Glutamatergic neuron (in vitro differentiated cells): ENCODE measurements at places on chromosomes 6 and 20. TPM values are rescaled to one million over a fixed set of nuclear protein-coding genes. Genes with fewer than 3 reads are reported as not detected.

DNA sequence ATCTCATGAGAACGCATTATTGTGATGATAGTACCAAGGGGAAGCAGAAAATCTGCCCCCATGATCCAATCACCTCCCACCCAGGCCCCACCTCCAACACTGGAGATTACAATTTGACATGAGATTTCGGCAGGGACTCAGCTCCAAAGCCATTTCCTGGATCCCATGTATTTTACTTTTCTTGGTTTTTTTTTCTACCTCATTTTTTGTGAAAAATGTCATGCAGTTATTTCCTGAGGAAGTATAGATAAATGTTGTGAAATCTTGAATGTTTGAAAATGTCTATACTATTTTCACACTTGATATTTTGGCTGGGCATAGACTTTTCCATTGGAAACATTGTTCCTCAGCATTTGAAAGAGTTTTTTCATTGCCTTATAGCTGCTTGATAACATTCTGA lies 9.1 kb upstream of the BRPF3 start:
- no peak for DNase-seq

GRCh38 chr6:69933239-69933638 lies 66.9 kb downstream of the COL19A1 start:
- no peak for DNase-seq

- DNase-seq: no peak
Measured at GRCh38 chr6:112153926-112154607, 66.7 kb downstream of the FAM229B start.

DNA sequence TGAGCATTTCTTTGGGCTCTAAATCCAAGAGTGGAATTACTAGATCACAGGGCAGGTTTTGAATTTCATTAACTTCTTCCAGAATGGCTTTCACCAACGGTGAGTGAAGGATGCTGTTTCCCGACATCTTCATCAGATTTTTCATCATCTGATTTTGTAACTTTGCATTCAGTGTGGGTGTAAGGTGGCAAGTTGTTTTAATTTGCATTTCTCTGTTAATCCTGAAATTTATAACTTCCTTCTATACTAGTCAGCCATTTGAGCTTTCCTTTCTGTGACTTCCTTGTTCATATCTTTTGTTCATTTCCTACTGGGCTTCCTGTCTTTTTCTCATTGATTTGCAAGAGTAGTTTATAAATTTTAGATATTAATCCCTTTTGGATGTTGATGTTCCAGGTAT lies 18.7 kb upstream of the HCK start:
- no peak for DNase-seq

- DNase-seq: no peak
Measured at GRCh38 chr6:167441715-167442206, 116.9 kb downstream of the TTLL2 start.

DNA sequence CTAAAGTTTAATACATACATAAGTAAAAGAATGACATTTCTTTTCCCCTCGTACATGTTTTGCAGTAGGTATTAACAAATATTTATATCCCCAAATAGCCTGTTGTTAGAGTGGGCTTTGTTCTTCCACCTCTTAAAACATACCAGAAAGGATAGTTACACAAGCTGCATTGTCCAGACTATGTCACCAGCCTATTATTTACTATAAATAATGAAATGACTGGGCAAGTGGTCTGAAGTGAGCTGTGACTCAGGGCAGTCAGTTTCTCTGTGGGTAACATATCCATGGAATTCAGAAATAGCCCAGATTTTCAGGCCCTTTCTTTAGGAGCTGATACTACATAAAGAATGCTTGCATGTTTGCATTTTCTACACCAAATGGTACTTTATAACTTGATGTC lies 60.1 kb downstream of the FUT9 start:
- DNase-seq: no peak

- no peak for DNase-seq
Measured at GRCh38 chr6:135145063-135145800, 35.9 kb upstream of the MYB start.

DNA sequence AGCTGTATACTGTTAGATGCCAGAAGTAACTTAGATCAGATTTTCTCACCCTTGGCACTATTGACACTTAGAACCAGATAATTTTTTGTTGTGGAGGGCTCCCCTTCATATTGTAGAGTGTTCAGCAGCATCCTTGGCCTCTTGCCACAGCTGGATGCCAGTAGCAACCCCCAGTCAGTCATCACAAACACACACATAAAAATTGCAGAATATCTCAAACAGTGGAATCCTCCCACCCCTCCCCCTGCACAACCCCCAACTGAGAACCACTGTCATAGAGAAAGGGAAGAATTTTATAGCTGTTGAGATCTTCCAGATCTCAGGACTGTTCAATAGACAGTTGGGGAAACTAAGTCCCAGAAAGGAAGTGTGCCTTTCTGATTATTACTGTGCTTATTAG lies 81.2 kb upstream of the VSTM2L start:
- DNase-seq: no peak

GRCh38 chr20:44736170-44737021 lies 9.3 kb upstream of the KCNK15 start:
- DNase-seq: peak; percentile 49

GRCh38 chr6:19356692-19357091 lies 480.5 kb upstream of the ID4 start:
- no peak for DNase-seq

DNA sequence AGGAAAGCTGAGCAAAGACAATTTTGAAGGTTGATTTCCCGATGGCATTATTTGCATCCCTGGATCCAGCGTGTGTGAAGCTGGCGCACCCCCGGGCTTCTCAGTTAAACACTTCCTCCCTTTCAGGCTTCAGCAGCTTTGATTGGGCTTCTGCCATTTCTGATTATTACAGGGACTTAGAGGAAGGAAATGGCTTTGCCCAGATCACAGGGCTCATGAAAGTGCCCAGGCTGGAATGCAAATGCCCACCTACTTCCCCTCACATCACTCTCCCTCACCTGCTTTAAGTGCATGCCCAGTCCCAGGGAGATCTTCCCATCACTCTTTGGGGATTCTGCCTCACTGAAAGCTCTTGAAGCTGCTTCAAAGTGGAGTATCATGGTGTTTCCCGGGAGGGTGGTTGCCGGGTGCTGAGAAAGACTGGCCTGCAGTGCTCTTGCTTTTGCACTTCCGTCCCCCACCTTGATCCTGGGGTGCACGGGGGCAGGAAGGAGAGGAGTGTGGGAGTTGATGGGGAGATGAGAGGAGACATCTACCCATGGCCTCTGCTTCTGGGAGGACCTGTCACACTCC lies 28.3 kb downstream of the PHACTR3 start:
- DNase-seq: no peak

DNA sequence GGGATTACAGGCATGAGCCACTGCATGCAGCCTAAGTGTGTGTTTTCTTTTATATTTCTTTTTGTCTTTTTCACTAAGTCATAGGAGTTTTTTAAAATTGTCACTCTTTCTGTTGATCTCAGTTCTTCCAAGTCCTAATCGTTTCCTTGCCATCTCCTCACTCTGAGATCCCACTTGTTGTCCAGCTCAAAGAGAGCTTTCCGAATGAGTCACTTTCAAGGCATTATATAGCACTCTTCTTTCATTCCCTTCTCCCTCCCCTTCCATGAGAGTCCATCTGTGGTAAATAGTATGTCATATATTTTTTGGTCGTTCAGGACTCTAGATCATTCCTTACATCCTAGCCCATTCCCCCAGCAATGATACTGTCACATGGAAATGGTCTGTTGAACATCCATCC lies 4.3 kb downstream of the VAPB start:
- DNase-seq: no peak

DNA sequence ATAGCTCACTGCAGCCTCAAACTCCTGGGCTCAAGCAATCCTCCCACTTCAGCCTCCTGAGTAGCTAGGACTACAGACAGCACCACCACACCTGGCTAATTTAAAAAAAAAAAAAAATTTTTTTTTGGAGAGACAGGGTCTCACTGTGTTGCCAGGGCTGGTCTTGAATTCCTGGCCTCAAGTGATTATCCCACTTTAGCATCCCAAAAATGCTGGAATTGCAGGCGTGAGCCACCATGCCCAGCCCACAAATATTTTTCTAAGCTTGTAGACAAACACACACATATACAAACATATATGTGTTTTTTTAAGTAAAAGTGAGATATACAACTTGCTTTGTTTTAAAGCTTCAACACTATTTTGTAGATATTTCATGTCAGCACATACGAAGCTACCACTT lies 10.8 kb downstream of the HSPA12B start:
- no peak for DNase-seq

- no peak for DNase-seq
Measured at GRCh38 chr6:170553534-170554012, 466 bp upstream of the PSMB1 start.

DNA sequence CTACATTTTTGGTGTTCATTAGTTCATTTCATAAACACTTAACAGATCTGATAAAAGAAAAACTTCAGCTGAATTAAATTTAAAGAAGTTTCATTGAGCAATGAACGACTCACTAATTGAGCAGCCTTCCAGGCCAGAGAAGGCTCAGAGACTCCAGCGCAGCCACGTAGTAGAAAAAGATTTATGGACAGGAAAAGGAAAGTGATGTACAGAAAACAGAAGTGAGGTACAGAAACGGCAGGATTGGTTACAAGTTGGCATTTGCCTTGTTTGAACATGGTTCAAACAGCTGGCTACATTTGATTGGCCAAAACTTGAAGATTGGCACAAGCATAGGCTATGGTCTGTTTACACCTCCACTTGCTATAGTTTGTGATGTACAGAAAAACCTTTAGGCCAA lies 166.3 kb upstream of the DTNBP1 start:
- DNase-seq: no peak

DNA sequence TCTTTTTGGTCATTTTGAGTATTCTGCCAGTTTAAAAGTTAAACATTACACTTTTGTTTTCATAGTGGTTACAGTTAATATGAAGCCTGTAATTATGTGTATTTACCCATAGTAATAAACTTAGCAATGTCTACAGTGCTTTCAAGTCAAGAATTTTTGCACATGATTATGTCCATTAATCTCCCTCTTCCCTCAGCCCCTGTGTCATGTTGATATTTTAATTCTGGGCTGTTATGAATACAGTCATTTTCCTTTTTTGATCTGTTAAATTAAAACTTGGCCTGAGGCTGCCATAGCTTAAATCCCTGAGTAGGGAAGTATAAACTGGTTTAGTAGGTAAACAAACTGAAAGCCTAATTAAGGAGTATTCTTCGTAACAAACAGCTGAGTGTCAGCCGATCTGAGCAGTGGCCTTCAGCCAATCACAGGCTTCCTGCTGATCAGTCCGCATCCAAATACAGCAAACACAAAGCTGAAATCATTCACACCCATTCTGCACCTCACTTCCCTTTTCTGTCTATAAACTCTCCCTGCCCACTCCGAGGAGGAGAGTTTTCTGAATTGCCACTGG lies 9.5 kb upstream of the SFT2D1 start:
- no peak for DNase-seq

DNA sequence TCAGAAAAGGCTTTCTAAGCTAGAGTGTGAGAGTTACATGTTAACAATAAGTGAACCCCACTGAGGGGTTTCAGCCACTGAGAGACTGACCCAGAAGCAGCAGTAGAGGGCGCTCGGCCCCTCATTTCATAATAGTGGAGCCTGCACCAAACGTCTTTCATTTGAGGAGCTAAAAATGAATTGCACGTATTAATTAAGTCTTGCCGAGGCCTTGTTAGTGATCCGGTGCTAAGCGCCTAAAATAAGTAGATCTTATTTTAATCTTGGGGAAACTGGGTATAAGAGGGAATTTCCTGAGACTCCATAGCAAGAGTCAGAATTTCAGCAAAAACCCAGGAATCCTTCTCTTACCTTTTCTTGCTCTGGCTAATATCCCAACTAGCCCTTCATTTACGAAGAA lies 209.7 kb downstream of the FARS2 start:
- DNase-seq: peak; percentile 82

DNA sequence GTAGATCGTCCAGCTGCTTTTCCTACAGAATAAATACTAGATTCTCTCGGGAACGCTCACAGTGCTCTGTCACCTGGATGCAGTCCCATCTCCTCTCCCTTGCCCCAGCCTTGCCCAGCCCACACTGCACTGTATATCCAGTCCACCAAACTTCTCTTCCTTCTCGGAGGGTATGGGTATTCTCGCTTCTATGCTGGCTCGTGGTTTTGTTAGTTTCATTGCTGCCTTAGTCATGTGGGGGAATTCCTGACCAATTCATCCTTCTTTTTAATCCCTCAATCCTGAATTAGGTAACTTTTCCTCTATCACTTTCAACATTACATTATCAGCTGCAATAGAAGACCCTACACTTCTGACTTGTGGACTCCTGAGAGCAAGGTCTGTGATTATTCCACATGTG lies 252.4 kb downstream of the GMDS start:
- DNase-seq: no peak

AGPAT4 gene
- total RNA-seq: 90.2 TPM

MCHR2 gene
- total RNA-seq: not detected

RWDD2A gene
- 7.6 TPM for total RNA-seq

ABHD16B gene
- total RNA-seq: not detected

UBD gene
- not detected for total RNA-seq

PRICKLE4 gene
- total RNA-seq: 2.3 TPM

KCNB1 gene
- 3.1 TPM for total RNA-seq
